ENCODE measurements at places on chromosomes 4 and X.

- peak; percentile 32 for DNase-seq
These were observed at the start of gene SOWAHB for GRCh38 chr4:76897536-76898384. Gene SOWAHB (minus strand): TSS chr4:76898144. CDS start chr4:76897849, 295 bp downstream.

DNA sequence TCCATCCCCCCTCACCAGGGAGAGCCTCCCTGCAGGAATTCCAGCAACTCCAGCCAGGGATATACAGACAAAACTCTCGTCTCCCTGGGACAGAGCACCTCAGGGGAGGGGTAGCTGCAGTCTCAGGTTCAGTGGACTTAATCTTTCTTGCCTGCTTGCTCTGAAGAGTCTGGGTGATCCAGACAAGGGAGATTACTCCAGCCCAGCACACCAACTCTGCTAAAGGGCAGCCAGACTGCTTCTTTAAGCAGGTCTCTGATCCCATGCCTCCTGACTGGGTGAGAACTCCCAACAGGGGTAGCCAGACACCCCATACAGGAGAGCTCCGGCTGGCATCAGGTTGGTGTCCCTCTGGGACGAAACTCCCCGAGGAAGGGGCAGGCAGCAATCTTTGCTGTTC is 888.7 kb downstream of the RAB28 start:
- DNase-seq: no peak

DNA sequence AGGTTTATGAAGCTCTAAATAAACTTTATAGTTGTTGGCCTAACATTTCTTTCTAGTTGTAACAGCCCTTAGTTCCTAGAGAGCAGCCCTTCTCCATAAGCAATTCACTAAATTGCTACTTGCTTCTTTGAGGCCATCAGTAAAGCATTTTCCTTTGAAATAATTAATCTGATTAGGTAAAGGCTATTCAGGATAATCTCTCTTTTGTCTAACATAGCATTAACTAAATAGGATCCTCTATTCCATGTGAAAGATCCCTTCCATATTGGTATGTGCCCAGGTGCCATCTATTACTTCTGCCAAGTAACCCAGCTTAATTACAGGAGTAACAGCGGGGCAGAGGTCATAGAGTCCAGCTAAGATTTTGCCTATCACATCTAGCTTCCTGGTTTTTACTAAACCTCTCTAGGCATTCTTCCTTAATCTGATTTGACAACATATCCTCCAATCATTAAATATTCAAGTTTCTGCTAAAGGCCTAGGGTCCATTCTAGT is 1408.0 kb downstream of the PCDH18 start:
- DNase-seq: no peak

GRCh38 chr4:89837385-89837992 is 528 bp upstream of the SNCA start:
- DNase-seq: no peak

DNA sequence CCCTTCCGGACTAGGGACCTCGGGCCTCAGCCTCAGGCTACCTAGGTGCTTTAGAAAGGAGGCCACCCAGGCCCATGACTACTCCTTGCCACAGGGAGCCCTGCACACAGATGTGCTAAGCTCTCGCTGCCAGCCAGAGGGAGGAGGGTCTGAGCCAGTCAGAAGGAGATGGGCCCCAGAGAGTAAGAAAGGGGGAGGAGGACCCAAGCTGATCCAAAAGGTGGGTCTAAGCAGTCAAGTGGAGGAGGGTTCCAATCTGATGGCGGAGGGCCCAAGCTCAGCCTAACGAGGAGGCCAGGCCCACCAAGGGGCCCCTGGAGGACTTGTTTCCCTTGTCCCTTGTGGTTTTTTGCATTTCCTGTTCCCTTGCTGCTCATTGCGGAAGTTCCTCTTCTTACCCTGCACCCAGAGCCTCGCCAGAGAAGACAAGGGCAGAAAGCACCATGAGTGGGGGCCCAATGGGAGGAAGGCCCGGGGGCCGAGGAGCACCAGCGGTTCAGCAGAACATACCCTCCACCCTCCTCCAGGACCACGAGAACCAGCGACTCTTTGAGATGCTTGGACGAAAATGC is at the start of gene WAS:
WAS (plus strand) TSS at position 389 of the 572 bp plus-strand sequence; CDS start at position 444, 55 bp downstream.
- DNase-seq: no peak

DNA sequence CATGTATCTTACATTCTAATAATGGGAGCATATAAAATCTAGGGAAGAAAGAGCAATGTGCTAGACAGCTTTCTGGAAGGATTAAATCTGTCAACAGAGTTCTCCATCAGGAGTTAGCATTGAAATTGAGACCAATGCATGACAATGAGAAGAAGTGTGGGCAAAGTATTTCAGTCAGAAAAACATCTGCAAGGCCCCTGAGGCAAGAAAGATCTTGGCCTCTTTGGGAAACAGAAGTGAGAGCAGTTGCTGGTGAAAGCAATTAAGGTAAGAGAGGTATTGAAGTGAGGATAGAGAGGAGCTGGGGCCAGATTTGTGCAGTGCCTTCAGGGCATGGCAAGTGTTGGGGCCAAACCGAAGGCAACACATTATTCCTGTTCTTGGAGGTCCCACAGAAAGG is 999.1 kb downstream of the STPG2 start:
- DNase-seq: no peak

DNA sequence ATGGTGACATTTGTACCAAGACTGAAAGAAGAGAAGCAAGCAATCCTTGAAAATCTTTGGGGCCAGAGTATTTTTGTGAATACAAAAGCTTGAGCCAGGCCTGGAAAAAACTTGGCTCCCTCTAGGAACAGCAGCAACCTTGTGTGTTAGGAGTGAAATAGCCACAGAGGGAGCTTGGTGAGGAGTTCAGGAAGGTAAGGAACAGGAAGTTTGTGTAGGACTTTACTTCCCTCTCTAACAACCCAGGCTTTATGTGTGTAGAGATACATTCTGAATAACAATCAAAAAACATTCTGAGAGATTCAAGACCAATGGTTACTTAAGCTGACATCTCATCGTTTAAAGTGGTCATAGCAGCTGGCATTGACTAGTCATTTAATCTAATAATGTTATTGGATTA is 668.5 kb downstream of the PCDH18 start:
- no peak for DNase-seq

DNA sequence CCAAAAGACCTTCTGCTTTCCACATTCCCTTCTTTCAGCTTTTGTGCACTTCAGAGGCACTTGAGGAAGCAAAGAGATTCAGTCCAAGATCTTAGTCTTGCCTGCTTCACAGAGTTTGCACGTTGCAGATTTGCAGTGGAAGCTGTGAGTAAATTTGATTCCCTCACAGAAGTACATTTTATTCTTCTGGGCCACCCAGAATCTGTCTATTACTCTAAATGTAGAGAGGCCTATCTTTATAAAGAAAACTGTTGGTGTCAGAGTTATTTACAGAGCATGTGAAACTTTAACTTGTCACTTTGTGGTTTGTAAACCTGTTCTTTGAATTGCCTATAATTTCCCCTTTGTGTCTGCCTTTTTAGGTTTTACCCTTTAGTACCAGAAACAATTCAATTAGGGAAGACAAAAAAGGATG is 15.5 kb downstream of the SPRY1 start:
- no peak for DNase-seq

DNA sequence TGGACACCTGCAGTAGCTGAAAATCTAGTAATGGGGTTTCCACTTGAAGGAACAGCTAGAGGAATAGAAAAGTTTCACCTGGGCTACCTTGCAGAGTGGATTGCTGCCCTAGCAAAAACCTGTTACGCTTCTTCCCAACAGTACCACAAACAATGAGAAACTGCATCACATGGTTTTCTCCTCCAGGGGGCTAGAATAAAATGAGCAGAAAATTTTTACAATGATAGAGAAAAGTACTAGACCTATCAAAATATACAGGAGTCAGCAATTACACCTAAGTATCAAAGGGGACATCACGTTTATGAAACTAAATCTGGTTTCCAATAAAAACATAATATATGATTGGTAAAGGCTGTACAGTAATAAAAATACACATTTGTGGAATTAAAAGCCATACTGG is 423.1 kb upstream of the PITX2 start:
- DNase-seq: no peak

DNA sequence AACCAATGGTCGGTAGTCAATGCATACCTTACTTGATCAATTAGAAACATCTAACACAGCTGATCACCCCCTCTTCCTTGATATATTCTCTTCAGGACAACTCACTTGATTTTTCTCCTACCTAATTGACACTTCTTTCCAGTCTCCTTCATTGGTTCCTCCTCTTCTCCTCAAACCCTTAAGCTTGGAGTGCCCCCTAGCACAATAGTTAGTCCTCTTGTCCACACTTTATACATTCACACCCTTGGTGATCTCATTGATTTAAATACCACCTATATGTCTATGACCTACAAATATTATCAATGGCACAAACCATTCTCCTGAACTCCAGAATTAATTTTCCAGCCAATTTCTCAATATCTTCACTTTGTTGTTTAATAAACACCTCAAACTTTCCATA is 724.0 kb downstream of the ADGRL3 start:
- DNase-seq: no peak

GRCh38 chr4:76981644-76982043 is 32.1 kb downstream of the SEPTIN11 start:
- DNase-seq: no peak

DNA sequence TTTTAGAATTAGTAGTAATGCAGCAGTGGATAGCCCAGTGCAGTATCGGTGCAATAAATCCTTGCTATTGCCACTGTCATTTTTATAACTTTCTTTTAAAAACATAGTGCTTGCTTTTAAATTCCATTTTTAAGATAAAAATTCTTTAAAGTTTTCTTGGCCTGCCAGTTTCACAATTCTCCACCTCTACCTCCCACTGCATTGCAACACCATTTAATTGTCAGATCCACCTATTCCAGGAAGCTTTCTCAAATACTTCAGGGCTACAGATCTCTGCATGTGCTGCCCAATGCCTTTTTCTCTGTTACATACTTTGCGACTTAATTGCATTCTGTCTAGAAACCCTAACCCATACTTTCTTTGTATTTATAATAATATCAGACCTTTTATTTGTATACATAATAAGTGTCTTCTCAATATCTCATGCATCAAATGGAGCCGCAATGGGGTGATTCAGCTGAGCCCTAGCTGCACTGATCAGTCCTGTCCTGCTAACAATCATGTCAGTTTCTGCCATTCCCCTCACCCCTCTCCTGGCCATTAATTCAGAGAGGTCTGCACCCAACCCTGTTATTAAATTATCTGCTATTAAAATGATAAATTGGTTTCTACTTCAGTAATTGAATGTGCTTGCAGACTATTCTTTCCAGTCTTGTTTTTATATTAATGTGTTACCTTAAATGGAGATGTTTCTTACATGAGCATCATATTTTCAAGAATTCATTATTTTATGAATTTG is 193.1 kb downstream of the SLIT2 start:
- DNase-seq: no peak

- no peak for DNase-seq
These were observed 41.1 kb downstream of the REELD1 start for GRCh38 chr4:146255463-146255862.

DNA sequence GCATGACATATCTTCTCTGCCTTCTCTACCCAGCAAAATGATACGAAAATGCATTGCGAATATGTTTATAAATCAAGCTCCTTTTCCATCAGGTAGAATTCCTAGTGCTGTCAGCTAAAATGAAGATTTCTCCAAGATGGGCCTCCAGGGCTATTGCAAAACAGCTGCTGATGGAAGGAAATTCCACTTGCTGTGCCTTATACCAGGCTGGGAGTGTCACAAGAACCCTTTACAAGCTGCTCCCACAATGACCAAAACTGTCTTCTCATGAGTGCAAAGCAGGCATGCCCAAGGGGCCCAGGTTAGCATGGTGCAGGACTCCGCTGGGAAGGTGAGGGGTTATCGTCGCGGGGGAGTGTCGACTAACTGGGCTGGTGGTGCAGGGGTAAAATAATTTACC is 8.7 kb downstream of the HNRNPH2 start:
- DNase-seq: no peak

DNA sequence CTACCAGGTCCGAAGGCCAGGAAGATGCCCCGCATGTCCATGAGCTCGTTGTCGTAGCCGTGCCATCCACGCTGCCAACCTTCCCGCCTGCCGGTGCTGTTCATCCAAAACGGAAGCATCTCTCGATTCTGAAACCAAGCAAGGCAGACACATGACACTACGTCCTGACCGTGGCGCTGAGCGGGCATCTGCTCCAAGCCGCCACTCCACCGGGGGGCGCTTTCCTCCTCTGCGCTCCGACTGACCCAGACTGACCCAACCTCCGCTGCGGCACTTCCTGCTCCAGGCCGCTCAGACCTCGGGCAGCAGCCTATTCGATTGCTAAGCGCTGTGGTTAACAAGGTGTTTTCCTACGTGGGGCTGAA is 120.5 kb downstream of the ENPP6 start:
- DNase-seq: no peak

GRCh38 chr4:75902352-75902751 is at the start of gene PPEF2:
Gene PPEF2 (minus strand): TSS chr4:75902452. CDS start chr4:75896325, 6,127 bp downstream.
- no peak for DNase-seq

DNA sequence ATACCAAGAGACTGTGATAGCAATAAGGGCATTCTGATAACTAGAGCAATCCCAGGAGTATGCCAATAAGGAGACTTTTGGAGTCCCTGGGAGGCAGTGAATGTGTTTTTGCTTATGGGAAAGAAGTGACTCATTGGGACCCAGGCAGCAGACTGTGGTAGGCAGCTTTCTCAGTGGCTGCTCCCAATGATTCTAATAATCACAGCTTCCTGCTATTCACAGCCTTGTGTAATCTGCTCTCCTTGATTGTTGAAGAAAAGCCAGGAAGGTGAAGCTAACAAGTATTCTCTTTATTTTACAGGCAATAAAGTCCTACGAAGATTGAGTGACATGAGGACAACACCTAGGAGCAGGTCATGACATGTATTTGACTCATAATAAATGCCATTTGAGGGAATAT is 70.3 kb upstream of the DDX60 start:
- DNase-seq: no peak

DNA sequence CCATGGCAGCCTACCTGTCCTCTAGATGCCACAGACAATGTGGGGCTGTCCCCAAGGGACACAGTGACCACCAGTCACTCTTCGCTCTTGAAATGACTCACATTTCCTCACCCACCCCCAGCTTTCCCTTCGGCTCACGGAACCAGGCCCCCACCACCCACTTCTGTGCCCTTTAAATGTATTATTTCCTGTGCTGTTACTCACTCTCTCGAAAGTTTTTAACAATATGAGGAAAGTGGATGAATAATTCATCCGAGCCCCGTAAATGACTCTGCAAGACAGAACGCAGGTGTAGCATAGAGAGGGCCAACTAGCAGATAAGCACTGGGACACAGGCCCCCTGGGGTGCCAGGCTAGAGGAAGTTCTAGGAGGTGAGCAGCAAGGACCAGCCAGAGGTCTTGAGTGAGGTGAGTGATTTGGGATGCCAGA is 179.5 kb upstream of the TBL1X start:
- peak; percentile 56 for DNase-seq

- no peak for DNase-seq
These were observed 87.2 kb upstream of the C4orf50 start for GRCh38 chr4:6105311-6105911.

Data from activated T-cell treated with anti-CD3 and anti-CD28 coated beads, Interleukin-2, amount 50 U/mL, for 4 hours (primary cell).